AG04450 (cell line): ENCODE measurements at places on chromosomes 5 and 9. TPM values are rescaled to one million over a fixed set of nuclear protein-coding genes. Genes with fewer than 3 reads are reported as not detected.

The ORM2 gene
- polyA plus RNA-seq = not detected in 2 replicates

The FGF1 gene
- polyA plus RNA-seq = 5.9 and 6.3 TPM in 2 replicates

The NR2F1-AS1 gene
- 25.5 and 29.9 TPM in 2 replicates for polyA plus RNA-seq

The SNX30 gene
- 11.5 and 13.1 TPM in 2 replicates for polyA plus RNA-seq

The ANKDD1B gene
- 0.04 and 0.06 TPM in 2 replicates for polyA plus RNA-seq

The EXOSC2 gene
- 22.9 and 29.5 TPM in 2 replicates for polyA plus RNA-seq

The ESM1 gene
- 0.27 and 0.35 TPM in 2 replicates for polyA plus RNA-seq

The ENTREP1 gene
- polyA plus RNA-seq = not detected in 2 replicates

The SETD9 gene
- polyA plus RNA-seq = 8.6 and 12.1 TPM in 2 replicates

The RLN1 gene
- polyA plus RNA-seq = 0.11 TPM in 1 of 2 replicates, not detected in the other

The OTP gene
- polyA plus RNA-seq = not detected in 2 replicates

The ANAPC2 gene
- 12.1 and 14.6 TPM in 2 replicates for polyA plus RNA-seq

The ZNF658 gene
- polyA plus RNA-seq = 2.5 and 4.0 TPM in 2 replicates

The SEMA4D gene
- polyA plus RNA-seq = 2.8 and 3.2 TPM in 2 replicates

The OR13C3 gene
- polyA plus RNA-seq = not detected in 2 replicates

The ACO1 gene
- polyA plus RNA-seq = 291 and 330 TPM in 2 replicates

The TLX3 gene
- polyA plus RNA-seq = not detected in 2 replicates

The PFN3 gene
- not detected in 2 replicates for polyA plus RNA-seq

The FCHO2 gene
- 10.4 and 12.5 TPM in 2 replicates for polyA plus RNA-seq

The DHFR gene
- 15.7 and 22.5 TPM in 2 replicates for polyA plus RNA-seq

The FGD3 gene
- not detected in 2 replicates for polyA plus RNA-seq

The GOLGA2 gene
- polyA plus RNA-seq = 112 and 121 TPM in 2 replicates

The SVEP1 gene
- 34.8 and 40.9 TPM in 2 replicates for polyA plus RNA-seq

The CA9 gene
- polyA plus RNA-seq = 1.2 and 1.3 TPM in 2 replicates

The LIFR gene
- 12.7 and 18.6 TPM in 2 replicates for polyA plus RNA-seq

The PCDHGA2 gene
- 6.1 and 6.3 TPM in 2 replicates for polyA plus RNA-seq

The PTPN3 gene
- 1.4 and 1.7 TPM in 2 replicates for polyA plus RNA-seq

The IL13 gene
- not detected in 2 replicates for polyA plus RNA-seq

The LCN9 gene
- polyA plus RNA-seq = not detected in 2 replicates

The SHC3 gene
- 4.3 and 4.7 TPM in 2 replicates for polyA plus RNA-seq

The ENTPD2 gene
- polyA plus RNA-seq = not detected in 2 replicates

The FAM153A gene
- polyA plus RNA-seq = not detected in 2 replicates

The FST gene
- polyA plus RNA-seq = 106 and 121 TPM in 2 replicates

The FOXD4L4 gene
- polyA plus RNA-seq = not detected in 2 replicates

The NEUROG1 gene
- polyA plus RNA-seq = not detected in 2 replicates

The GPR150 gene
- 0.17 and 0.24 TPM in 2 replicates for polyA plus RNA-seq

The SLC6A19 gene
- polyA plus RNA-seq = not detected in 2 replicates

The ALDH1A1 gene
- polyA plus RNA-seq = 0.62 and 7.0 TPM in 2 replicates

The PCDHA3 gene
- 0.20 and 0.27 TPM in 2 replicates for polyA plus RNA-seq

The COL15A1 gene
- 3.0 and 3.2 TPM in 2 replicates for polyA plus RNA-seq

The SPATA31A3 gene
- polyA plus RNA-seq = not detected in 2 replicates

The CDC20B gene
- polyA plus RNA-seq = not detected in 2 replicates

The CCDC192 gene
- not detected in 2 replicates for polyA plus RNA-seq

The HTR1A gene
- not detected in 2 replicates for polyA plus RNA-seq

The PGM5 gene
- 5.9 TPM in 2 replicates for polyA plus RNA-seq

The HTR4 gene
- polyA plus RNA-seq = not detected in 2 replicates
